ENCODE measurements at places on chromosomes 6 and 20. TPM values are rescaled to one million over a fixed set of nuclear protein-coding genes. Genes with fewer than 3 reads are reported as not detected.

TRIM10 gene
- total RNA-seq, result not detected

- no peak overlapping the region for H3K27ac ChIP-seq
- H3K27me3 ChIP-seq, result no peaks in the 10 kb centered on the region
- H3K4me1 ChIP-seq, result peaks cover 28% of the 10 kb centered on the region
- H3K36me3 ChIP-seq, result no peaks in the 10 kb centered on the region
- no peak for DNase-seq
These were observed 210.1 kb upstream of the CNR1 start for GRCh38 chr6:88376197-88376596.

EPPIN gene
- not detected for total RNA-seq

MLN gene
- total RNA-seq, result not detected

ARMH2 gene
- not detected for total RNA-seq

- no peak within 1 kb of the TSS for H3K27ac ChIP-seq
- H3K27me3 ChIP-seq, result no peaks in the 10 kb centered on the region
- H3K4me3 ChIP-seq, result no peak within 1 kb of the TSS
- H3K36me3 ChIP-seq, result no peaks in the 10 kb centered on the region
- no peak for DNase-seq
These were observed at the start of gene ARHGAP40 for GRCh38 chr20:38601216-38602184. TSS of gene ARHGAP40 (plus strand) at chr20:38601809.

DNA sequence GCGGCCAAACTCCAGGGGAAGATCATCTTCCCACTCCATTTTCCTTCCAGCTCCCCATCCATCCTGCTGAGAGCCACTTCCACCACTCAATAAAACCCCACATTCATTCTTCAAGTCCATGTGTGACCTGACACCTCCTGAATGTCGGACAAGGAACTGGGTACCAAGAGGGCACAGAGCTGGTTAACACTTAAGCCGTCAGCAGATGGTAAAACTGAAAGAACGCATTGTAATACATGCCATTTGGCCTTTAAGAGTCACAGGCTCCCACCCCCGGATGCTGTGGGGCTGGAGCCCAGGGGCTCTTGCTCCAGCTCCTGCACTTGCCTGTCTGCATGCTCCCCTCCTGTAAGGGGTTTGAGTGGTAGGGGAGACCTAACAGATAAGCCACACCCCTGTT, 753.9 kb downstream of the COL12A1 start:
- H3K27me3 ChIP-seq, result no peaks in the 10 kb centered on the region
- DNase-seq, result no peak
- H3K4me3 ChIP-seq, result no peak overlapping the region

DNA sequence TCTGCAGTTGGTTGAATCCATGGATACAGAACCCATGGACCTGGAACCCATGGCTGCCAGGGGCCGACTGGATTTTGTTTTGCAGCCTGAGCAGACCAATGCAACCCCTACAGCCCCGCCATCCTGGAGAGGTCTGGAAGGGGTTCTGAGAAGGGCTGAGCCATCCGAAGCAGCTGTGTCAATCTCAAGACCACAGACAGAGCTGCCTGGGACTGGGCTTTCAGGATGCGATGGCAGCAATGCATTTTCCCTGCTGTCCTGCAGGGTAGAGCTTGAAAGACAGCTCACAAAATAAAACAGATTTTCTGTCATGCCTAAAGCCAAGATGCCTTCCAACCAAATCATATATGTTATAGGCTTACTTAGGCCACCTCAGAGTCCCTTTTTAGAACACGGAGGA, 125.8 kb upstream of the NXT1 start:
- H3K27me3 ChIP-seq, result no peaks in the 10 kb centered on the region
- H3K36me3 ChIP-seq, result no peaks in the 10 kb centered on the region
- H3K4me3 ChIP-seq, result no peak overlapping the region
- H3K27ac ChIP-seq, result no peak overlapping the region

DNA sequence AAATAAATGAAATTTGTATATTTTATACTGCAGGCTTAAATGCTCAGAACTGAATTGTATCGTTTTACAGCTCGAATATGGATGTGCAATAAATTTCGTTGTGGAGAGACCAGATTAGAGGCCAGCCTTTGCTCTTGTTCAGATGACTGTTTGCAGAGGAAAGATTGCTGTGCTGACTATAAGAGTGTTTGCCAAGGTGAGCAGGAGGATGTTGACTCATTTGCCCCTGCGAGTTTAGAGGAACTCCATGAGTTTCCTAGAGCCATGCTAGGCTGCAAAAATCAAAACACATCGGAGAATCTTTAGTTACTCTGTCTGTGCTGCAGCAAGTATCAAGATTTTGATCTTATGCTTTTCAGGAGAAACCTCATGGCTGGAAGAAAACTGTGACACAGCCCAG, 15.4 kb downstream of the ENPP3 start:
- H3K27ac ChIP-seq, result peak overlapping the region; percentile 97
- H3K27me3 ChIP-seq, result no peaks in the 10 kb centered on the region
- no peaks in the 10 kb centered on the region for H3K36me3 ChIP-seq
- H3K4me1 ChIP-seq, result peaks cover 37% of the 10 kb centered on the region
- H3K4me3 ChIP-seq, result peak overlapping the region; percentile 50

DNA sequence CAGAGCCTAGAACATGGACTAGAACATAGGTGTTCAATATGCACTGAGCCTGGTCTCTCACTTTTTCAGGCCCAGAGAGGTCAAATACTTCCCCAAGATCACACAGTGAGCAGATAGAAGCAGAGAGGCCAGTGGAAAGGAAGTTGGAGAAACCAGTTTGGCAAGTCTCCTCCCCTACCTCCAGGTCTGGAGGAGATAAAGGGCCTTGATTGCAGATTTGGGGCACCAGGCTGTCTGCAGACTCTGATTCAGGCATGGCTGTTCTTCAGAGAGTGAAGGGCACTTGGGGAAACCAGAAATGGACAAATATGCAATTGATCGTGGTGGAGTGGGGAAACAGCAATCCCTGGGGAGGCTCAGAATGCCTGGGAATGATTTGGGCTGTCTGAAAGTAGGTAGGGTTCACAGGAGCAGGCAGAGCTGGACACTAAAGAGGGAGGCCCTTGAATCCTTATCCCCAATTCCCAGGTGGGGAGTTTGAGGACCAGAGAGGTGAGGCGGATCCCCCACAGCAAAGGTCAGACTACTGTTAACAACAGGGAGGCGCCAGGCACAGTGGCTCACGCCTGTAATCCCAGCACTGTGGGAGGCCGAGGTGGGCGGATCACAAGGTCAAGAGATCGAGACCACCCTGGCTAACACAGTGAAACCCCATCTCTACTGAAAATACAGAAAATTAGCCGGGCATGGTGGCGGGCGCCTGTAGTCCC, 2.3 kb downstream of the PEDS1 start:
- H3K4me3 ChIP-seq, result peak overlapping the region; percentile 76
- peaks cover 62% of the 10 kb centered on the region for H3K4me1 ChIP-seq
- no peaks in the 10 kb centered on the region for H3K27me3 ChIP-seq
- peaks cover 19% of the 10 kb centered on the region for H3K36me3 ChIP-seq
- DNase-seq, result peak; percentile 85

All from PC-3 (cell line).